GM20000 (cell line): ENCODE measurements at places on chromosomes 6 and 20.

GRCh38 chr6:110528930-110529325, 52.5 kb upstream of the SLC22A16 start:
- DNase-seq: no peak

GRCh38 chr6:11322252-11322885, 89.9 kb upstream of the NEDD9 start:
- no peak for DNase-seq

- peak; percentile 83 for DNase-seq
Measured at GRCh38 chr20:63567386-63568169, 6.5 kb downstream of the HELZ2 start.

DNA sequence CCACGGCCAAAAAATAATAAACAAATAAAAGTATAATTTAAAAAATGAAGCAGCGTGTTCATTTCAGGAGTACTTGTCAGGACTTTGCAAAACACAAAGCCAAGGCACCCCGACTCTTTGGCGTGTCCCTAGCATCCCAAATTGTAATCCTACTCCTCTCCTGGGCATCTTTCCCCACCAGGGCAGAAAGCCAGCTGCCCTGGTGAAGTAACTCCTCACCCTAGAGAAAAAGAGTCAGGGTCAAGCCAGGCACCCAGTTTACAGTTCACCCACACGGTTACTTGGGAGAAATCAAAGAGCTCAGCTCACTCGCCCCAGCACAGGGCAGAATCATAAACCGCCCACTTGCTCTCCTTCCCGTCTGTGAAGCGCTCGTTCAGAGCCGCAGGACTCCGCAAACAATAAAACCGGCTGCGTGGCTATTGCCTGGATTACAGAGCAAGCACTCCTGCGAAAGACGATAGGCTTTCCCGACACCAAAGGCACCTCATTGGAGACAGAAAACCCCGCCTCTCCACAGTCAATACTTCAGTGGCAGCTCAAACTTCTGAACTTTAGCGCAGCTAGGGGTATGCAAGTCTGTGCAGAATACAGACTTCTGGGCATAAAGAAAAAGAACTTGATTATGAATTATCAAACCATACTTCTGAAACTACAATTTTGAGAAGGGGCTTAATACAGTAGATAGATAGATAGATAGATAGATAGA, 73.0 kb upstream of the NHSL1 start:
- no peak for DNase-seq

DNA sequence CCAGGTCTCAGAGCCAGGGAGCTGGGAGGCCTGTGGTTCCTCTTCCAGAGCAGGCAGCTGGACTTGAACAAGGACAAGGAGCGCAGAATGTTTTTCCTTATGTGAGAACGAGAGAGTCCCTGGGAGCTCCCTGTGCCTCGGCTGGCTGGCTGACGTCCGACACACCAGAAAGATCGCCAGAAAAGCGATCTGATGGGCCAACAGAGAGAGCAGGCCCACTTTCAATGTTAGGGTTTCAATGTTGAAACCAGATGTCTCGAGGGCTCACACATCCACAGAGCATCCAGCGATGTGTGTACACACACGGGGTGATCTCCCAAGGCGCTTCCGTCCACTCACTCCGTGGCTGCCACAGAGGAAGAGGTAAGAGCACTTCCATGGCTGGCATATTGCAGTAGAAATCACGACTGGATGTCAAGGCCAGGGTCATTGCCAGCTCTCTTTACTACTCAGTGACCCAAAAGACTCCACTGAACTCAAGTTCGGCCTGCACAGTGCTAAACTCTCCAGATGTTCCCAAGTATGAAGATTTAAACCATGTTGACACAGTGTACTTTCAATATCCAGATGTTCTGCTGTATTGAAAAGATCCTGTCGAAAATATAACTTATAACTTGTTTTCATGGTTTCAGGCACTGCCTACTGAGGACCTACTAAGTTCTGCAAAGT, 70.8 kb upstream of the FOXC1 start:
- DNase-seq: no peak

DNA sequence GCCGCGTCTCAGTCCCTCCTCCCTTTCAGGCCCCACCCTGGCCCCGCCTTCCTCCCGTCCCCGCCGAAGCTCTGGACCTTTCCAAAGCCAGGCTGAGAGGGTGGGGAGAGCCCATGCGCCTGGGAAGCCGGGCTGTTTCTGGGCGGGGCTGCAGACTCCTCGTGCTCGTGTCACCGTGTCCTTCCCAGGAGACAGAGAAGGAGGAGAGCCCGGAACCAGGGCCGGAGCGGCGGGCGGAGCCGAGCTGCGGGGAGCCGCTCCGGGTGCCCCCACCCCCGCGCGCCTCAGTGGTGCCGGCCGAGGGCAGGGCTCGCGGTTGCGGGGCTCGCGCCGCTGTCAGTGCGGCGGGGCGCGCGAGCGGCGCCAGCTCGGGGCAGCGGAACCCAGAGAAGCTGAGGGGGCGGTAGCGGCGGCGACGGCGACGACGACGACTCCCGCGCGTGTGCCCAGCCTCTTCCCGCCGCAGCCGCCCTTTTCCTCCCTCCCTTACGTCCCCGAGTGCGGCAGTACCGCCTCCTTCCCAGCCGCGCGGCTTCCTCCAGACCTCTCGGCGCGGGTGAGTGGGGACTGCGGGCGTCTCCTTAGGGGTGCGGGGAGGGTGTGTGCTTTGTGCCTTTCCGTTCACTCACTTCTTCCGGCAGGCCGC, at the start of gene RALY:
RALY (plus strand) TSS at position 336 of the 646 bp plus-strand sequence. CDS start 78,164 bp downstream, outside the sequence.
- DNase-seq: peak; percentile 97

DNA sequence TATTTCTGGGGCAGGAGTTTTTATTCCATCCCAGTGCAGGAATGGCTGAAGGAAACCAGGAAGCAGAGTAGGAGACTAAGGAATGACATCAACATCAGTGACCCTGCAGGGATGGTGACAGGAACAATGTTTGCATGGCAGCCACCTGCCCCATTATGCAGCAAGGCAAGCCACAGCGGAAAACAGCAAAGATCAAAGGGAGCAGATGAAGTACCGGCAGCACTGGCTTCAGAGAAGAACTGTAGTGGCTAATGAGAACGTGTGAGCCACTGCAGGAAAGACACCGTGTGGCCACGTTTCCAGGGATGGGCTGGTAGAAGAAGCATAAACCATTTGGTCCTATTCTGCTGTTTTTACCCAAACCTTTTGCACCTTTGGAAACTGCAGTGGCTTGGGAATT, 52.9 kb upstream of the TAB2 start:
- DNase-seq: no peak

DNA sequence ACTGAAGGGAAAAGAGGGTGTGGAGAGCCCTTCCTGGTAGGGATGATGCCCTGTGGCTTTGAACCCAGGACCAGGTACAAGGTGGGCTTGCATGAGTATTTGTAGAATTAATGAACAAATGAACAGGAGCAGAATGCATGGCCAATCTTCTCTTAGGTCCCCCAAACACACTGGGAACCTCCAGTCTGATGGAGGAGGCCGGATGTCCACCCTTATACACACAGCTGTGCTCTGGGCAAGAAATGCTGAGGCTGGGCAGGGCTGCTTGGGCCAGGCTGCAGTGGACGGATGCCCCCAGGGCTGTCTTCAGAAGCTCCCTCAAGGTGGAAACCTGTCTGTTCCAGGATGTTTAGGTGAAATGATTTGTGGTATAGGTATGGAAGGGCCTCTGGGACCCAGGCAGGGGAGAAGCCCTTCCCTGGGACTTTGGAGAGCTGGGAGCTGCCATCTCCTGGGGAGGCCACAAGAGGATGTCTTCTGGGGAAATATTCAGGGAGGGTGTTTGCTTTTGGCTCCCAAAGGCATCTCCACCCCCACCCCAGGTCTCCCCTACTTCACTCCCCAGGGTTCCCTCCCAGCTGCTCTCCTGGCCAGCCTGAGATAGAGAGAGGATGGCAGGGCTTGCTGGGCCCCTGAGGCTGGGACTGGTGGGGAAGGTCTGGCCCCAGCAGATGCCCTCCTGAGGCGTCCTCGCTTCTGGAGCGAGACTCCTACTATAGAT, 23.3 kb downstream of the VEGFA start:
- DNase-seq: no peak

GRCh38 chr6:130041594-130041993, 23.2 kb downstream of the L3MBTL3 start:
- peak; percentile 12 for DNase-seq

- no peak for DNase-seq
Measured at GRCh38 chr20:48785256-48785655, 42.5 kb downstream of the PREX1 start.

DNA sequence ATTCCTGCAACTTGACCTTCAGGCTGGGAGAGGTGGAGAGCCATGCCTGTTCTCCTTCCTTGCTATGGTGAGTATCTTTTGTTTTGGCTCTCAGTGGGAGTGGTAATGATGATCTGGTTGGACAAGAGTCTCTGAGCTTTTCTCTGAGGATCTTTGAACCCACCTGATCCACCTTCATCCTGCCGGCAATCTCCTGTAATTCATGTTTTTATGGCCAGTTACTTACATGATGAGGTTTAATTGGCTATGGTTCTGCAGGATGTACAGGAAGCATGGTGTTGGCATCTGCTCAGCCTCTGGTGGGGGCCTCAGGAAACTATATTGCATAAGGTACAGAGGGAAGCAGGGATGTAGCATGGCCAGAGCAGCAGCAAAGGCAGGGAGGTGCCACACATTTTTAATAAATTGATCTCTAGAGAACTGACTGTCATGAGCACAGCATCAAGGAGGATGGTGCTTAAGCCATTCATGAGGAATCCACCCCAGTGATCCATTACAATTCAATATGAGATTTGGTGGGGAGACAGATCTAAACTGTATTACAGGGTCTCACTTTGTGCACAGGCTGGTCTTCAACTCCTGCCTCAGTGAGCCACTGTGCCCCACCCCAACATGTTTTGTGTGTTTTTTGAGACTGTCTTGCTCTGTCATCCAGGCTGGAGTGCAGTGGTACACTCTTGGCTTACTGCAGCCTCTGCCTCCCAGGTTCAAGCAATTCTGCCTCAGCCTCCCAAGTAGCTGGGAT, 10.0 kb downstream of the HSPA1B start:
- no peak for DNase-seq

- no peak for DNase-seq
Measured at GRCh38 chr20:6209093-6209492, 86.3 kb upstream of the FERMT1 start.

DNA sequence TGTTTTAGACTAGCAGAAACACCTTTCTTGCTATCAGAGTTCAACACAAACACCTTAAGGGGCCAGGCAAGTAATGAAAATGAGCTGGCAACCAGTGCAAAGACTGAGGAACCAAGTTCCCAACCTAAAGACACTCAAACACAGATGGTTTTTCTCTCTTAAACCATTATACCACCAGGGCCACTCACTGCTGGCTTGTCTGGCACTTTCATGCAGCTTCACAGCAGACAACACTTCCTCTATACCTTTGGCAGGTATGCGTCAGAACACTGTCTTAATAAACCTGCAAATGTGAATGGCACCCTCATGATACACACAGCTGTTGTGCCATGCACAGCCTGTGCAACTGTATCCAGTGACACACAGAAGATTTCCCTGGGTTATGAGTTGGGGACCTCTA, 41.6 kb downstream of the NFATC2 start:
- no peak for DNase-seq

- no peak for DNase-seq
Measured at GRCh38 chr6:55395871-55396270, 68.6 kb downstream of the GFRAL start.

DNA sequence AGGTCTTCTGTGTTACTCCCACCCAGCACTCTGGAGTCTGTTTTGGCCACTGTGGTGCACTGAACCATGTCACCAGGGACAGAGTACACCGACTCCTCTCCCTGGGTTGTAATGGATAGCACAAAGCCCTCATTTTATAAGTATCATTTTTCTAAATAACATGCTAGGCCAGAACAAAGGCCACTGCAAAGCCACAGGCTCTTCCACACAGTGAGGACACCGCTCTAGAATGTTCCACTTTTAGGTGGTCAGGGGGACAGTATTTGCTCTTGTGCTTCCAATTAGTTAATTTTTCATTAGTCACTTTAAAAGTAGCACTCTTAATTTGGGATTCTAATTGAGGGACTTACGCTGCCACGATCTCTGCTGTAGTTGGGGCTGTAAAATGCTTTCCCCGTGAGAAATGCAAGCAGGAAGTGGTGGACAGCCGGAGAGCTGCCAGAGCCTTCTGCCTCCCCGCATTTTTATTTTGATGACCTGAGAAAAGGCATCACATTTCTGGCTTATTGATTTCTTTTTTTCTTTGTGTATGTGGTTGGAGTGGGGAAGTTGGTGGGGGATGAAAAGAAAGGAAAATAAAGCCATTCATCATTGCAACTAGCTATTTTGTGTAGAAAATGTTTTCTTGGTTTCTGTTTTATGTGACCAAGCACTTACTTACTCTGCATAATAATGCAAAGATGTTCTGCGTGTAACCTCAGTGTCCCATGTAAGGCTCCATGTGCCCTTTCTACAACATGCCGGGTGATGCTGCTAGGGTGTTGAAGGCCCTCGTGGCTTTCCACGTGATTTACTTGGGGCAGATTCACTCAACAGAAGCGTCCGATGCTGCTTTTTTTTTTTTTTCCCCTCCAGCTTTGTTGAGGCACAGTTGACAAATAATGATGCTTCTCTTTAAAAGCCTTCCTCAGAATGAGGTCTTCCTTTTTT, 195.9 kb downstream of the SASH1 start:
- DNase-seq: no peak
